Activated CD4-positive, alpha-beta T cell treated with anti-CD3 and anti-CD28 coated beads for 24 hours (primary cell): ENCODE measurements at places on chromosomes 4 and X.

DNA sequence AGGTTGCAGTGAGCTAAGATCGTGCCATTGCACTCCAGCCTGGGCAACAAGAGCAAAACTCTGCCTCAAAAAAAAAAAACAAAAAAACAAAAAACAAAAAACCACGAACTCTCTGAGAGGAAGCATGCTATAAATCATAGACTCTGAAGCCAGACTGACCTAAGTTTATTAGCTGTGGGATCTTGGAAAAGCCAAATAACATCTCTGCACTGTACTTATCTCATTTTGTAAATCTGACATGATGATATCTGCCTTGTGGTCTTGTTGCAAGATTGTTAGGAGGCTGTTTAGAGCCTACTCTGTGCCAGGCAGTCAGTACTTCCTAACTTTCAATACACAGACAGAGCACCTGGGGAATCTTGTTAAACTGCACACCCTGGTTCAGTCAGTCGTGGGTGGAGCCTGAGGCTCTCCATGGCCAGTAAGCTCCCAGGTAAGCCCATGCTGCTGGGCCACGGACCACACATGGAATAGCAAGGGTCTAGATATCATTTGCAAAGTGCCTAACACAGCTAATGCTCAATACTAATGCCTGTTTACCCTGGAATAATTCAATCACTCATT lies 107.6 kb upstream of the SMIM10 start:
- DNase-seq = no peak

DNA sequence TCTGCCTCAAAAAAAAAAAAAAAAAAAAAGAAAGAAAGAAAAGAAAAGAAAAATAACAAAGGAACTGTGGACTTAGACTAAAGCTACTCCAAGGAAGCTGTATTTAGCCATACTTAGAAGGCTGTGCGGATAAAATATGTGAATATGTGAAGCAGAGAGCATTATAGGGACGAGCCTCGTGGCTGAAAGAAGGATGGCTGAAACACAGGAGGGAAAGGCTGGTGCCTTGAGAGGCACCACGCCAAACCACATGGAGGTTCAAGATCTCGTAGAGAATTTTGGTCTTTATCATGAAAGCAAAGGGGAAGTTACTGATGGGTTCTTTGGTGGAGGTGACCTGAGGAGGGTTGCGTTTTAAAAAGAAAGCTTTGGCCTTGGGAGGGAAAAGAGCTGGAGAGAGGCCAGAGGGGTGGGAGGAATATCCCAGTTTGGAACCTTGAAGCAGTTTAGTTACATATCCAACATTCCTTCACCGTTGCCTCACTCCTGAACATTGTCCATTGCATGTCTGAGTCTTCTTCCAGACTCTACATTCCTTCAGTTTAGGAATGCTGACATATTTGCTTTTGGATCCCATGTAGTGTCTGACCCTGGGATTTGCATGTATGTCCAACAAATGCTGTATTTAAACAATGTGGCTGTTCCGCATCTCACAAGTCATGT lies 82.5 kb downstream of the CPE start:
- DNase-seq = no peak

- no peak for DNase-seq
Observed at GRCh38 chr4:173046818-173047217, 121.8 kb upstream of the GALNT7 start.

DNA sequence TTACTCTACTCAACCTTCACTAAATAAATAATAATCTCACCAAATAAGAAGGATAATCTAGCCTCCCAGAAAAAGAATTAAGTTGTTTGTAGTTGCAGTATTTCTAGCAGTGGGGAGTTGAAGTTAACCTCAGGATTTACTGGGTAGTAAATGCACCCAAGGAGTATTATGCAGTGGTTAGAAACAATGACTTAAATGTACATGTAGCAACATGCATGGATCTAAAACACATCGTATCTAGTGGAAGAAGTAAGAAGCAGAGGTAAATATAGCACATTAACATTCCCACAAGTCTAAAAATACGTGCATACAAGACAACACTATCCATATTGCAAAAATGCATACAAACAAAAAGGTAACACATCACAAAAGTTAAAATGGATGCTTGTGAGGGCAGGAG lies 44.2 kb upstream of the SMAD1 start:
- DNase-seq = no peak

GRCh38 chr4:152563209-152563608 lies 27.3 kb upstream of the FBXW7 start:
- no peak for DNase-seq

DNA sequence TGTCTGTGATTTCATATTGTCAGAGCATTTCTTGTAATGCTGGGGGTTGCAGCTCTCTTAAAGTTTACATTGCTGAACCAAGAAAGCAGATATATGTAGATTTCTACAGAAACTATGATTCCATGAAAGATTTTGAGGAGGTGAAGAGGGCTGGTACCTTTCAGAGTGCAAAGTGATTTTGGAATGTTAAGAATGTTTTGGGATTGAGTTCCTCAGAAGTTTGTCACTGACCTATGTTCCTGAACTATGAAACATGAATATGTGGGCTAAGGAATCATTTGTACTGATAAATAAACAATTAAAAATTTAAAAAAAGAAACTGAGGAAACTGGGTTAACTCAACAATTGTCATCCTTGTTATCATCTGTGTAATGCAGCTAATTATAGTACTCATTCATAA lies 12.3 kb upstream of the CHIC2 start:
- no peak for DNase-seq

DNA sequence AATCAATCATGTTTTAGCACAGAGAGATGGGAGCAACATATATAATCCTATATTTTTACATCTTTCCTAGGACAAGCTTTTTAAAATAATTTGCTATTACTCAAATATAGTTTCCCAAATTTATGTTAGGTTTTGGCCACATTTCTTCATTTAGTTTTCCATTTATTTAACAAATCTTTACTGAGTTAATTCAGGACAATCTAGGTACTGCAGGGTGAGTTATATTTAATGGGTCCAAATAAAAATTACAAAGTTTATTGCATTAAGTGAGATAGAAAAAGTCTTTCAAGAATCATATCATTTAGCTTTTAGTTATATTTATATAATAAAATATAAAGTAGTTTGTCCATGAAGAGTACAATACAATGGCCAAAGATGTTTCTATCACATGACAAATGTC lies 269.2 kb downstream of the EPHA5 start:
- no peak for DNase-seq

DNA sequence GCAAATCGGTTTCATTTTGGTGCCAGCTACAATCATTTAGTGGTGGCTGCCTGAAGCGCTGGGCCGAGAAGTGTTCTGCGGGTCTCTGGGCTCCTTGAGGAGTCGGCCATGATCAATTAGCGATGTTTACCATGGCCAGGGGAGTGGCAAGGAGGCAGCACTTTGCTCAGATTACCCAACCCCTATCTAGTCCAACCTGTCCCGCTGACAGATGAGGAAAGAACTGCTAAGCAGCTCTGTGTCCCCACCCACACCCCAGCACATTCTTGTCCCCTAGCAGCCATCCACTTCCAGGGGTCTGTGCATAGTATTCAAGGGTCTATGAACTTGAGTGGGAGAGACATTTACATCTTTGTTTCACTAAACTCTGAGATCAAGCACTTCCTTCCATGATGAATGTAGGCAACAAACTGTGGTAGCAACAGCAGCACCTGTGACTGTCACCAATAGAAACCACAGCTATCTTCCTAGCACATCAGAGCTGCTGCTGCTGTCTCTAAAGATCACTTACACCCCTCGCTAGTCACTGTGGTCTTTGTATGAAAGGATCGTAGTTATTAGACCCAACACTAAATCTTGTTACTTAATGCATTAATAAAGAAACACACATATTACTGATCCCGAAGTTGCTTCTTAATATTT lies 331.6 kb downstream of the BCOR start:
- DNase-seq = no peak

GRCh38 chr4:137417676-137418075 lies 114.6 kb downstream of the PCDH18 start:
- no peak for DNase-seq

DNA sequence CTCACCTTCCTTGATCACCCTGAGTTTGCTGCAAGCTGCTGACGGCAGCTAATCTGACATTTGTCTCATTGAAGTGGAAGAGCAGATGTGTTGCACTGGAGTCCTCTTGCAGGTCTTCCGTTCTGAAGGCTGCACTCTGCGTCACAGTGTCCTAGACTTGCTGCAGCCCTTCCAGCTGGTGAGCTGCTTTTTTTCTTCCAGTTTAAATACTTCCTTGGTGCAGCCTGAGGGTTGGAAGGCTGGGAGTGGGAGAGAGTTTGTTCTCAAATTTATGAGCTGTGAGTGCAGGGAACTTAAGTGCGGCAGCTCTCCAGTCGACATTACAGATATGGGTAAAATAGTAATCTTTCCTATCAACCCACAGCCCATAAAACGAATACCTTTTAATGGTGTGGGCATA lies 303.6 kb upstream of the FAT1 start:
- no peak for DNase-seq

GRCh38 chrX:16138108-16138427 lies 14.7 kb downstream of the GRPR start:
- no peak for DNase-seq

DNA sequence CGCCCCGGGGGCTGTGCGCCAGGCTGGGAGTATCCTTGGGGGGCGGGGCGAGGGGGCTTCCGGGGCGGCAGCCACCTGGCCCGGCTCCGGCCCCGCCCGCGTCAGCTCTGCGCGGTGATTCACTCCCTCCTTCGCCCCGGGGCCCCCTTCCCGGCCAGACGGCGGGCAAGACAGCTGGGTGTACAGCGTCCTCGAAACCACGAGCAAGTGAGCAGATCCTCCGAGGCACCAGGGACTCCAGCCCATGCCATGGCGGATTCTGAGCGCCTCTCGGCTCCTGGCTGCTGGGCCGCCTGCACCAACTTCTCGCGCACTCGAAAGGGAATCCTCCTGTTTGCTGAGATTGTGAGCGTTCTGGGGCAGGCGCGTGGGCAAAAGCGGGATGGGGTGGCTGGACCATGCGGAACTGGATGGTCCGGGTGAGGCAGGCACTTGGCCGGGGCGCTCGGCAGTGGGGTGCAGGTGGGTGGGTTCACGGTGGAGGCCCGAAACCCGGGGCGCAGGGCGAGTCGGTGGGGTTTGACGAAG lies at the start of gene PLP2:
Gene PLP2 (plus strand): TSS at position 147 of the 528 bp plus-strand sequence. CDS start 103 bp downstream, at position 250.
- DNase-seq = peak; percentile 57

- no peak for DNase-seq
Observed at GRCh38 chr4:1241466-1241935, 7.4 kb downstream of the CTBP1 start.

DNA sequence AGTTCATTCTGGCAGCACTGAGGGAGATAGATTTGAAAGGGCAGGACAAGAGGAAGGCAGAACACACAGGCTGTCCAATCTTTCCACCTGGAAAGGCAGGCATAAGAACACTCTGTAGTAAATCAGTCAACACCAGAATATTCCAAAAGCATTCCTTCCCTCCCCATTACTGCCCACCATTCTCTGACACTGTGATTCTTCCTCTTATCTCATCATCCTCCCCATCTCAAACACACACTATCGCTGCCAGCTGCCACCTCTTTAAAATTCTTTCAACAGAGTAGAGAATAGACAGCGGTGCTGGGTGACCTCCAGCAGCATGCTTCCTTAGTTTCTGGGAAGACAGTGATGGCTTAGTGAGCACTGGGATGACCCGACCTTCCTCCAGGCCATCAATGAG lies 53.7 kb upstream of the MYOZ2 start:
- no peak for DNase-seq
